ENCODE measurements at places on chromosomes 1 and 21. TPM values are rescaled to one million over a fixed set of nuclear protein-coding genes. Genes with fewer than 3 reads are reported as not detected.

GRCh38 chr1:171254859-171255258 lies 6.6 kb downstream of the FMO1 start:
- H3K27me3 ChIP-seq = no peaks in the 10 kb centered on the region
- H3K4me1 ChIP-seq = no peaks in the 10 kb centered on the region
- H3K4me3 ChIP-seq = no peak overlapping the region
- H3K36me3 ChIP-seq = no peaks in the 10 kb centered on the region
- DNase-seq = no peak

GRCh38 chr21:14453339-14454015 lies 70.5 kb upstream of the HSPA13 start:
- H3K4me1 ChIP-seq = no peaks in the 10 kb centered on the region
- no peak for DNase-seq
- H3K4me3 ChIP-seq = no peak overlapping the region
- H3K27me3 ChIP-seq = no peaks in the 10 kb centered on the region

DNA sequence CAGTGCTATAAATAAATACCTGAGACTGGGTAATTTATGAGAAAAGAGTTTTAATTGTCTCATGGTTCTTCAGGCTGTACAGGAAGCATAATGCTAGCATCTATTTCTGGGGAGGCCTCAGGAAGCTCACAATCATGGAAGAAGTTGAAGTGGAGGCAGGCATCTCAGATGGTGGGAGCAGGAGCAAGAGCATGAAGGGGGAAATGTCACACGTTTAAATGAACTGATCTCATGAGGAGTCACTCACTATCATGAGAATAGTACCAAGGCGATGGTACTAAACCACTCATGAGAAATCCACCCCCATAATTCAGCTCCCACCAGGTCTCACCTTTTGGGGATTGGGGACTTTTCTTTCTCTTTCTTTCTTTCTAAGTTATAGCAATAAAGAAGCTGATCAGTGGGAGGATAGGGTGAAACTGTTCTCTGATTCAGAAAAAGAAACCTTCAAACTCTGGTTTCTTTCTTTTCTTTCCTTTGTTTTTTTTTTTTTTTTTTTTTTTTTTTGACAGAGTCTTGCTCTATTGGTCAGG lies 17.1 kb upstream of the SPAG17 start:
- no peaks in the 10 kb centered on the region for H3K36me3 ChIP-seq
- H3K4me3 ChIP-seq = no peak overlapping the region
- H3K27ac ChIP-seq = no peak overlapping the region
- DNase-seq = no peak

- H3K27me3 ChIP-seq = no peaks in the 10 kb centered on the region
- H3K36me3 ChIP-seq = no peaks in the 10 kb centered on the region
- H3K4me1 ChIP-seq = no peaks in the 10 kb centered on the region
- DNase-seq = no peak
- no peak overlapping the region for H3K27ac ChIP-seq
These were observed 35.7 kb downstream of the EDN2 start for GRCh38 chr1:41448821-41449220.

- H3K27me3 ChIP-seq = no peaks in the 10 kb centered on the region
- H3K4me1 ChIP-seq = peaks cover 12% of the 10 kb centered on the region
- no peak for DNase-seq
- no peak overlapping the region for H3K27ac ChIP-seq
These were observed 125.8 kb downstream of the NTMT2 start for GRCh38 chr1:170271430-170272161.

DNA sequence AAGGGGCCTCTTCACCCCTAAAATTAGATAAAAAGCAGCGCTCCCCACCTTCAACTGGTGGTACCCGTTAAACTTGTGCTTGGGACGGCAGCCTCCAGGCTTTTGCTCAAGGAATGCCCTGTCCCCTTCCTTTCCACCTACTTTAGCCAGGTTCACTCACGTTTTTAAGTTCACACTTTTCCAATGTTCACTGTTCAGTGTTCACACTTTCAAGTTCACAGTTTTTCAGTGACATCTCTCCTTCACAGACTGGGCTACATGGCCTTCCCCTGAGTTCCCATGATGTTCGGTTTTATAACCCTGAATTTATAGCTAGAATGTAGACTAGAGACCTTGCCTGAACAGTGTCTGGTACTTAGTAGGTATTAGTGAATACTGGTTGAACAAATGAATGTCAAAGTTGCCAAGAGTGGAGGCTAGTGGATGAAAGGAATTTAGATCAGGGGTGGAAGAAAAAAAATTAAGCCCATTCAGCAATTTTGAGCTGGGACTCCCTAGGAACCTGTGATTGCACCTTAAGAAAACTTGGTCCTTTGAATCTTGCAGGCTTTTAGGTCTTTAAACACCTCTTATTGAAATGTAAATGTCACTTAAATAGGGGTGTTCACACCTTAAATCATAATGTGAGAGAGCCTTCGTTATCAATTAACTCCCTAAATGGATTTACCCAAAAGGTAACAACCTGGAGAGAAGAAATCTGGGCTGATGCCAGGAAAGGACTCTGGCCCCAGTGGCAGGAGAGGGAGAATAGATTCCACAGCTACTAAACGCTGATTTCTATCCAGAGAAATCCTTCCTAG lies 12.3 kb downstream of the BTG2 start:
- H3K4me1 ChIP-seq = peaks cover 44% of the 10 kb centered on the region
- no peak overlapping the region for H3K4me3 ChIP-seq
- H3K27ac ChIP-seq = peak overlapping the region; percentile 47
- no peaks in the 10 kb centered on the region for H3K27me3 ChIP-seq
- H3K36me3 ChIP-seq = no peaks in the 10 kb centered on the region

DNA sequence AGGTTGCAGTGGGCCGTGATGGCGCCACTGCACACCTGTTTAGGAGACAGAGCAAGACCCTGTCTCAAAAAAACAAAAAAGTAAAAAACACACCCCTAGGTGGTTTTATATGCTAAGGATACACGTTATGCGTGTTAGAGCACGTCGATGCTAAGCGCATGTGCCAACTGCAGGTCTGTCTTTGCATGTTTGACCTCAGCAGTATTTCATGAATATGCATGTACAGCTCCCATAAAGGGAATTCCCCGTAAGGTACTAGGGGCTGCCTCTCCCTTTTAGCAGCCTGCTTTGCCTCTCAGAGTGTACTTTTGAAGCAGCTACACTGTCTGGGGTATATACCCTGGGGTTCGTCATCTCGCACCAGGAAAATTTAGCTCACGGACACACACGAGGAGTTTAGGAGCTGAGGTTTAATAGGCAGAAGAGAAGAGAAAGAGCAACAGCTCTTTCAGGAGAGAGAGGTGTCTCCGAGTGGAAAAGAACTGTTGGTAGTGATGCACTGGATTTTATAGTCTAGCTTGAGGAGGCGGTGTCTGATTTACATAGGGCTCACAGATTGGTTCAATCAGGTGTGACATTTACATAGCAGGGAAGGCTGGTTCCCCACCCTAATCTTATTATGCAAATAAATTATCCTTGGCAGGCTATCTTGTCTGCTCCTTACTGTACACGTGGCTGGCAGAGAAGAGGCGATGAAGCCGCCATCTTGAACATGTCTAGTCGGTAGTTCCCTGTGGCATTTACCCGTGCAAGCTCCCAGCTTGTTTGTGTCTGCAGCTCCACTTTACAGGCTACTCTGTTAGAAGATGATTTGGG lies 4.2 kb upstream of the OTUD3 start:
- no peak overlapping the region for H3K4me3 ChIP-seq
- H3K27me3 ChIP-seq = no peaks in the 10 kb centered on the region
- no peak for DNase-seq
- no peaks in the 10 kb centered on the region for H3K36me3 ChIP-seq
- H3K4me1 ChIP-seq = no peaks in the 10 kb centered on the region
- peak overlapping the region; percentile 35 for H3K27ac ChIP-seq

- no peak overlapping the region for H3K4me3 ChIP-seq
These were observed 11.7 kb downstream of the IQGAP3 start for GRCh38 chr1:156560585-156561163.

DNA sequence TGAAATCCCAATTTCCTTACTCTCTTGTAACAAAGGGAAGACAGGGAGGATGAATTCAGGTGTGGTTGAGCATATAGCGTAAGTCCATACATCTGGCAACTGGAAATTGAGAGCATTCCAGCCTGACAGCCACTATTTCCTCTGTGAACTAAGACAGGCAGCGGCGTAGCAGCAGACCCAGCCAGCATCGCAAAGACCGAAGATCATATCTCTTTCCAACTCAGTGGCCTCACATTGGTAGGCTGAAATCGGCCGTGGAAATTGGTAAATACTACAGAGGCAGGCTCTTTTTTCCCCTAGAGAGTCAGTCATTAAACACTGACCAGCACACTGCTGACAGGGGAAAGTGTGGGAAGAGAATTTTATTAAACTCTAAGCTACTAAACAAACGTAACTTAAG lies 43.4 kb downstream of the TARBP1 start:
- no peaks in the 10 kb centered on the region for H3K27me3 ChIP-seq
- H3K4me1 ChIP-seq = no peaks in the 10 kb centered on the region
- H3K36me3 ChIP-seq = no peaks in the 10 kb centered on the region
- DNase-seq = no peak

LBR gene
- 17.7 TPM for total RNA-seq

KCNQ4 gene
- total RNA-seq = 2.1 TPM

NPHS2 gene
- not detected for total RNA-seq
